ENCODE measurements at places on chromosomes 2 and 18.

DNA sequence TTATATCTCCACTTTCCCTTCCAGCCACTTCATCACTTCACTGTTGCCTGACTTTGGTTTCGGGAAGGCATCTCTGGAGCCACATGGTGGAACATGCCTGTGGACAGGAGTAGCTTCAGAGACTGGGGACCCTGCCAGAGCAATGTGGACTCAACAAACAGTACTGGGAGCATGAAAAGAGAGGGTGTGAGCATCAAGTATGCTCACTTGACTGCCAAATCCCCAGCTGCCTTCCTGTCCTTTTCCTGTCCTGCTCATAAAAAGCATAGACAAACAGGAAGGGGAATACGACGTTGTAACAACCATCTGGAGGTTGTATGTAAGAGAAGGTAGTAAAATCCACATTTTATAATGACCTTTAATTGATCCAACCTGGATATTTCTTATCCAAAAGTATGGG lies 61.3 kb upstream of the CSRNP3 start:
- DNase-seq: no peak

DNA sequence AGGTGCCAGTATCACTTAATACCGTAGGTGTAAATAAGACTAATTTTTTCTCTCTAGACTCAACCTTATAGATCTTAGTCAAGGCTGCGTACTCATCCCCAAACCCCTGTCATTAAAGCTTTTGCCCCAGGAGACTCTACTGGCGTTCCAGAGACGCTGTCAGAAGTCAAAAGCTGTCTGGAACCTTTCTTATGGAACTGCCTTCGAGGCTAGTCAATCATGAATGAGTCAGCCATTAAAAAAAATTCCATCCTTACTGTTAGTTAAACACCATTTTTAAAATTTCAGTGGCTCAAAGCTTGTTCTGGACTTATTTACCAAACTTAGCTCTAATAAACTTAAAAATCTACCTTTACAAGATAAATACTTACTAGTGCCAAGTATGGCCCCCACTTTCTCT lies 52.1 kb downstream of the SPRED2 start:
- no peak for DNase-seq

- DNase-seq: no peak
These were observed 243.8 kb downstream of the CELF4 start for GRCh38 chr18:37321582-37322491.

- DNase-seq: no peak
These were observed 31.9 kb upstream of the CREG2 start for GRCh38 chr2:101419096-101419663.

DNA sequence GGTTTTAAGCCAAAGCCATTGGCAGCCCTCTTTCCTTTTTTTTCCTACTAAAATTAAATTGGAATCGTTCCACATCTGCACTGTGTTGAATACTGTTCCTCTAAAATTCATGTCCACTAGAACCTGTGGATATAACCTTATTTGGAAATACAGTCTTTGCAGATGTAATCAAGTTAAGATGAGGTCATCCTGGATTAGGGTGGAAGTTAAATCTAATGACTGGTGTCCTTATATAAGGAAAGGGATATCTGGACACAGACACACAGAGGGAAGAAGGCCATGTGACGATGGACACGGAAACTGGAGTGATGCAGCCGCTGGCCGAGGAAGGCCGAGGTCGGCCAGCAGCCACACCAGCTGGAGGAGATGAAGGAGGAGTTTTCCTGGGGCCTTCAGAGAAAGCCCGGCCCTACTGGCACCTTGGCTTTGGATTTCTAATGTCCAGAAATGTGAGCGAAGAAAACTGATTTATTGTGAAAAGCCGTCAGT lies 49.4 kb downstream of the LONRF2 start:
- no peak for DNase-seq

DNA sequence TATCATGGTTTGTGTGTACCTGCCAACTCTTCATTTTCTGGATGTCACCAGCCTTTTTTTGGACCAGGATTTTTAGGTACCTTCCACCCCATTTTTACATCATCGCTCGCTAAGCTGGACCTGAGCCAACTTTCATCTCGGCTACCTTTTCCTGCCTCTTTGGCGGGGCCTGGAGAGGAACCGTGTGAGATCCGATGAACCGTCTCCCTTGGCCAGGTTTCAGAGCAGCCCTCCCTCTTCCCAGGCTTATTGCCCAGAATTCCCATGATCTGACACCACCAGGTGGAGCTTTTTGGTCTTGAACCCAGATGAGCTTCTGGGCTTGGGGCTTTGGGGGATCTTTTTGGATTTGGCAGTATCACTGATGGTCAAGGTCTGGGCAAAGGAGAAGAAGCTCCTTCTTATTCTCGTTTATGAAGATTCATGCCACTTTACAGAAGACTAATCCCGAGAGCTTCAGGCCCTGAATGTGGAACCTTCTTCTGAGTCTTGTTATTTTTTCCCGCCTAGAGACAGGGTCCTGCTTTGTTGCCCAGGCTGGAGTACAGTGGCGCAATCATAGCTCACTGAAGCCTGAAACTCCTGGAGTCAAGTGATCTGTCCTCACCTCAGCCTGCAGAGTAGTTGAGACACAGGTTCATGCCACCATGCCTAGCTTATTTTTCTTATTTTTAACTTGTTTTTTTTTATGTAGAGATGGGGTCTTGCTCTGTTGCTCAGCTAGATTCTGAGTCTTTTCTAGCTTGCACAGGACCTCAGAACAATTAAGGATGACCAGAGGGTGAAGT lies 50.4 kb downstream of the GATA6 start:
- no peak for DNase-seq

GRCh38 chr2:84749442-84749841 lies 131.4 kb downstream of the TRABD2A start:
- DNase-seq: no peak

DNA sequence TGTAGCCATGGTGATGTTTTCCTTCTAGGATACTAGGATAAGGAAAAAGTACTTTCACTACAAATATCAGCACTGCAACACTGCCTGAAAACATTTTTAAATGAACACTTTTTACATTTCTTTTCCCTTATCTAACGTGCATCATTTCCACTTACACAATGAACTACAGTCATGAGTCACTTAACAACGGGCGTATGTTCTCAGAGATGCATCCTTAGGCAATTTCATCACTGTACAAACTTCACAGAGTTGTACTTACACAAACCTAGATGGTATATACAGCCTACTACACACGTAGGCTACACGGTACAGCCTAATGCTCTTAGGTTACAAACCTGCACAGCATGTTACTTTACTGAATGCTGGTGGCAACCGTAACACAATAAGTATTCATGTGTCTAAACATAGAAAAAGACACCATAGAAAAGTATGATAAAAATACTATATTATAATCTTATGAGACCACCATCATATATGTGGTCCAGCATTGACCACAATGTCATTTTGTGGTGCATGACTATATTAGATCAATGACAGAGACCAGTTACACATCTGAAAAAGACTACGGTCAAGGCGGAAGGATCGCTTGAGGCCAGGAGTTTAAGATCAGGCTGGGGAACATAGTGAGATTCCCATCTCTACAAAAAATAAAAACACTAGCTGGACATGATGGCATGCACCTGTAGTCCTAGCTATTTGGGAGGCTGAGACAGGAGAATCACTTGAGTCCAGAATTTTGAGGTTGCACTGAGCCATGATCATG lies 39.8 kb downstream of the WDR33 start:
- DNase-seq: no peak

GRCh38 chr2:59196491-59196890 lies 955.4 kb upstream of the FANCL start:
- DNase-seq: no peak

GRCh38 chr2:114968748-114969400 lies 526.4 kb downstream of the DPP10 start:
- no peak for DNase-seq

DNA sequence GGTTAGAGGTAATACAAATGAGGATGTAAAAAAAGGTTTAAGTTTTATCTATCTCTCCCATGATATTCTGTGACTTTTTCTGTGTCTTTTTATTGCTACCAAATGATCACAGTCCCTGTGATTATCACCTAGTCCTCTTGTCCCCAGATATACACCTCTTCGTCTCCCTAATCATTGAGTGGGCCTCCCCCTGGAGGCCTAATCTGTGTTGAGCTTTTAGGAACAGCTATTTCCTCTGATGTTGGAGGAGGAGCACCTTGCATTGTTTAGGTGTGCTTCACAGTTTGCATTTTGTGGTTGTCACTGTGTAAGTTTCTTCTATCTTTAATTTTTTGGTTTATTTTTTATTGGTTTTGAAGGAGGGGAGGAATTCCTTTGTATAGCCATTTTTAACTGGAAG lies 33.3 kb downstream of the CCDC85A start:
- no peak for DNase-seq

GRCh38 chr2:202815548-202816360 lies 55.8 kb downstream of the ICA1L start:
- DNase-seq: no peak

DNA sequence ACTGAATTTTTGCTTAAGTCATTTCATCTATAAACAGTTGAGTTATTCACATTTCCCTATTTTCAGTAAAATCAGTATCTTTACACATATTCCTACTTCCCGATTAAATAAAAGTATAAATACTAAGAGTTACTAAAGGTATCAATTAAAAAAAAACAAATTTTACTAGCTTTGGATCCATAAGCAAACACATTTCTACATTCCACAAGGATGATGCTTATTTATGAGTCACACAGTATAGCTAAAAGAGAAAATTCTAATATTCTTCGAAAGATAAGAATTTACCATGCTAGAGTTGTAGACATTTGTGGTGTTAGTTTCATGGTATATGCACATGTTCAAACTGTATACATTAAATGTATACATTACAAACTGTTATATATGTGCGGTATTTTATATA lies 23.7 kb downstream of the PGAP1 start:
- no peak for DNase-seq

GRCh38 chr2:201452922-201453643 lies 1.5 kb downstream of the STRADB start:
- DNase-seq: no peak

GRCh38 chr2:42117923-42118753 lies 51.0 kb upstream of the EML4 start:
- DNase-seq: no peak

- DNase-seq: no peak
These were observed 69.9 kb upstream of the HS6ST1 start for GRCh38 chr2:128388499-128388941.

GRCh38 chr2:103738606-103739005 lies 976.8 kb downstream of the TMEM182 start:
- DNase-seq: no peak

GRCh38 chr18:31185186-31185950 lies 22.7 kb upstream of the DSC1 start:
- DNase-seq: no peak

DNA sequence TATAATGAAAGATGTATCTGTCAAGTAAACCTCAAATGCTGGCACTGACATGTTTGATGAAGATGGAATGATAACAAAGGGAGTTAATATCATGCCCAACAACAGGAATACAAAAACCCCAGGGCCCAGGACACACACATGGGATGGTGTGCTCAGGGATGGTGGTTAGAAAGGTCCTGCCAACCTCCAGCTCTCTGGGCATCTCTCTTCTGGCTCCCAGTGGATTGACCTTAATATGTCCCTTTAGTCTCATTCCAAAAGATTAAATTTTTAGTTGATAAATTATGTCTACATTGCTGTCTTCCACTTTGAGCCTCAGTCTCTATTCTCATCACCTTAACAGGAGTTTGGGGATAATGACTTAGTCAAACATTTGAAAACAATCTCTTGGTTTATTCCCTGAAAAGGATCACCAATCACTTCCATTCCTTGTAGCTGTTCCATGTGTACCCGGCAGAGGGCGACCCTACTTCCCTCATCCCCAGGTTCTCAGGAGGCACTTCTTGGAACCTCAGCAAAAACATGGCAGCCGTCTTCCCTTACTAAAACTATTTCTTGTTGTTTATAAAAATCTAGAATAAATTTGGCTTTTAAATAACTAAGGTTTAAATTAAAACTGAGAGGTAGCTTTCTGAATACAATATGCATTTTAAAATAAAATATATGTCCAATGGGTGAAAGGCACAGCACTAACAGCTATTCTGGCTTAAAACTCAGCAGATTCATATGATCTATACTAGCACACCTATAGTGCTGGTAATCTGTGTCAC lies 29.6 kb downstream of the MCEE start:
- no peak for DNase-seq

DNA sequence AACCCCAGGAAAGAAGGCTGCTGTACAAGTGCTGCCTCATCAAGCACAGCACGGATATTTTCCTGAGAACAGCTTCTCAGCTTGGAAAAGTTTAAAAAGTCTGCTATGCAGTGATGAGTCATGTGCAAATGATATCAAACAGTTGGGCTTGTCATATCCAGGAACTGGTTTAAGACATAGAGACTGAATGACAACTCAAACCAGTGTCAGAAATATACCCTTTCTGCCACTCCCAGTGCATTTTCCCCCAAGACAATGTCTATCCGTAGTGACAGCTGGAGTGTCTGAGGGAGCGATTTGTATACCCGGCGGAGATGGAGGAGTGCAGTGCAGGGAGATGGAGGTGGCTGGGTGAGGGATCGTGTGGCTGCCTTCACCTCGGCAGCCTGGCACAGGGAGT lies 28.2 kb downstream of the SOX11 start:
- no peak for DNase-seq

DNA sequence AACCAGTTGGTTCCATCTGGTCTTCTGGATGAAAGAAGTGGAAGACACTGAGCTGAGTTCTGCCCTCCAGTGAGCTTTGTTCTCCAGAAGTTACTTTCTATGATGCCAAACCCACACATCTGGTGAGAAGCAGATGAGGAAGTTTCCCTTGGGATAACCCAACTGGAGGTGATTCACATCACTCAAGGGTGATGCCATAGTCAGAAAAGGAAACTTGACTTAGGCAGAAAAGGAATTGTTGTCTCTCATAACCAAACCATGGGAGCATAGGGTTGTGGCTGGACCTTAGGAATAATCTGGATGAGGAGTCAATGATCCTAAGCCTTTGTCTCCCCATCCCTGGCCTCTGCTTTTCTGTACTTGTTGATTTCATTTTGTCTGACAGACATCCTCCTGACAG lies 43.7 kb downstream of the CDC42EP3 start:
- DNase-seq: no peak

- no peak for DNase-seq
These were observed 8.8 kb upstream of the ADI1 start for GRCh38 chr2:3527886-3528785.

GRCh38 chr18:25533218-25533617 lies 181.3 kb upstream of the ZNF521 start:
- no peak for DNase-seq

- no peak for DNase-seq
These were observed 134.7 kb downstream of the EML6 start for GRCh38 chr2:54858021-54858681.

DNA sequence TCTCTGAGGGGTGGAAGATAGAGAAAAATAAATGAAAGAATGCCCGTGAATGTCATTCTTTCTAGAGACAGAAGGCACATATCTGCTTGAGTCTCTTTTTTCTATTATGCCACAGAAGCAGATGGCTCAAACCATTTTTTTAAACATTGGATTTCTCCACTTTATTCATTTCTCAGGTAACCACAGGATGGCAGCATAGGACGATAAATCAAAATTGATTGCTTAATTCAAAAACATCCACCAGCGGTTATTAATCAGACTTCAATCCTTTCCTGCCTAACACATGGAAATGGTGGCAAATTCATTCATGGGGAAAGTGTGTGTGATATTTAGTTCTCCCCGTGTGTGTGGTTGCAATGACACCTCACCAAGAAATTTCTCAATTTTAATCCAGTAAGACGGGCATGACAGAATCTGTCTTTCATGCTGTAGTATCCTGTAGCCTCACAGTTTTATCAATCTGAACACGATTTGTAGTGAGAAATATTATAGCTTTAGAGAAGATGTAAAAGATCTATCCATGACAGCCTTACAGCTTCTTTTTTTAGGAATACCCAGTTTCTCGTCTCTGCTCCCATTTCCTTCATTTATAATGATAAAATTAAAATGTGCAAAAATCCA lies 72.2 kb downstream of the DSC3 start:
- DNase-seq: no peak
